HS-27A (cell line): ENCODE measurements at places on chromosomes 6 and 20.

DNA sequence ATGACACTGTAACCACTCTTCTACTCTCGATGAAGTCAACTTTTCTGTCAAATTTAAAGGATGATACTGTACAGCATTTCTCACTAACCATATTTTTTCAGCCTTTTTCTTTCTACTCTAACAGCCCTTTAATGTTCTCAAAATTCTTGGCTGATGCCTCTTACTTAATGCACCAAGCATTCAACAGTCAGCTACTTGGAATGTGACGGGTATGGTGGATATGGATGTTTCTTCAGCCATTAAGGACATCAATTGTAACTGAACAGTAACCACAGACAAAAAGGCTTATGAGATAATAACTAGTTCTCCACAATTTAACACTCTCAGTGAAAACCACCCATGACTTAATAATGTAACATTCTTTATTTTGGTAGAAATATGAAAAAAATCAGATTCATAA lies 467.2 kb upstream of the ZNF337 start:
- peak; percentile 98 for DNase-seq

DNA sequence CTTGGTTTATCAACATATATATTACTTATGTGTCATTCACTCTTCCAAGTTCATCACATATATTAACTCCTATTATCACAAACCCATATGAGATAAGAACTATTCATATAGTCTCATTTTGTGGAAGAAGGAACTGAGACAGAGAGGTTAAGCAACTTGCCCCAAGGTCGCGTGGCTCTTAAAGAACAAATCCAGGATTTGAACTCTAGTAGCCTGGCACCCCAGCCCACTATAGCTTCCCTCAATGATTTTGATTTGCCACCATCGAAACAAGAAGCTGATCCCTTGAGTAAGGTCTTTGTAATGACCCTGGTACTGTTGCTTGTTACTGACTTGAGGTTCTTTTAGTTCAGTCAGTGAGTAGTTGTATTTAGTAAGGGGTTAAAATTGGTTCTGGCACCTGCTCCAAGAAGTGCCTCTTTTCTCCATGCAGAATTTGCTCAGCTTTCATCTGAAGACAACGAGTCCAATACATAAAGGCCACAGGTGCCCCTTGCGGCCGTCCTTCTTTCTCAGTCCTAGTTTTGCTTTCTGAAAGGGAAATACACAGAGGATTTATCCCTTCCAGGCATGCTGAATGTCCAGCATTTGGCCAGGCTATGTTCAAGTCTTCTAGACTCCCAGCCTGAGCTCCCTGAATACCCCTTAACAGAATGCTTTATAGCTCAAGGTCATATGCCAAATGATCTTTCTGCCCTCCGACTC lies 253.0 kb downstream of the TBC1D7 start:
- DNase-seq, result no peak

GRCh38 chr6:35484921-35485392 lies 11.9 kb downstream of the TEAD3 start:
- DNase-seq, result no peak

- DNase-seq, result no peak
These were observed 319.5 kb upstream of the HSF2 start for GRCh38 chr6:122079916-122080315.

GRCh38 chr6:119132261-119132981 lies 54.0 kb upstream of the FAM184A start:
- no peak for DNase-seq

- no peak for DNase-seq
These were observed 11.7 kb downstream of the ARFGEF2 start for GRCh38 chr20:48933017-48933766.

DNA sequence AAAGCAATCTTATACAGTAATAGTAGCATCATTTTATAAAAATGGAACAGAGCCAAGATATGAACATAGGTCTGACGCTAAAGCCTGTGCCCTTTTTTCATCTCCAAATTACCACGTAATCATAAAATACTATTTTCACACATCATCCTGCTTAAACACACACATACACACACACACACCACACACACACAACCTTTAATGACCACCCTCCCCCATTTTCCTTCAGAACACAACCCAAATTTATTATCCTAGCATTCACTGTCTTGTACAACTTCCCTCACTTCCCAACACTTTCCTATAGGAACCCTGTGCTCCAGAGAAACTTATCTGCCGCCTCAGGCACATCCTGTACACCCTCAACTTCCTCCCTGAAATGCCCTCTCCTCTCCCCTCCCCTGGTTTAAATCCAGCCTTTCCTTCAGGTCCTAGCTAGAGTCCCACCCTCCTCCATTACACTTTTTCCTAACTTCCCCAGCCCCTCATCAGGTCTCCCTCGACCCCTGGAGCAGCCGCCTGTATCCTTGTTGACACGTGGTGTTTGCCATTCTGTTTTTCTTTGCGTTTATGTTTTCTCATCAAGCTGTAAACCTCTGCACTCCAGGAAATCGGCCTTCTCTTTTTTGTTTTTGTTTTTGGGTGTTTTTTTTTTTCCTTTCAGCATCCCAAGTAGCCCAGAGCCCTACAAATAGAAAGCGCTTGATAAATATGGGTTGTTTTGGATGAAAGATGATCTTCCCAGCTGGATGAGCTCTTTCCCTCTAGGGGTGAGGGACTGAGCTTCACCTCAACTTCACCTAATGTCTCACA lies 968 bp upstream of the MMP24 start:
- no peak for DNase-seq

GRCh38 chr6:44265007-44265721 lies at the start of gene NFKBIE:
Gene NFKBIE (minus strand): TSS chr6:44265551. CDS start chr6:44265346, 205 bp downstream.
- DNase-seq, result no peak

DNA sequence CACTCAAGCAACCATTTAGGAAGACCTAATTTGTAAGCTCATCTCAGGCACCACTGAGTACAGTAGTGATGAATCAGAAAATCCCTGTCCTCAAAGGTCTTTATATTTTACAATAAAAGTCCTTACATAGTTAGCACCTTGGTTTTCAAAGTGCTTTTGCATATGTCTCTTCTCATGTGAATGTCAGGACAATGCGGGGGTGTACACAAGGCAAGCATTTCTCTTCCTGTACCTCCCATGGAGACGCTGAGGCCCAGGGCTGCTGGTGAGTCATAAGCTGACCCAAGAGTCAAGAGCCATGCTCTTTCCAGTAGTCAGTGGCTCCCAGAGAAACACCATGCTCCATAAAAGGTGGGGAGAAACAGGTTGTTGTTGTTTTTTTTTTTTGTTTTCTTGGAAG lies 174.0 kb downstream of the GJA10 start:
- no peak for DNase-seq
